ENCODE measurements at places on chromosomes 11 and 22.

GRCh38 chr11:119673052-119673758 lies 55.8 kb downstream of the NECTIN1 start:
- DNase-seq, result no peak

DNA sequence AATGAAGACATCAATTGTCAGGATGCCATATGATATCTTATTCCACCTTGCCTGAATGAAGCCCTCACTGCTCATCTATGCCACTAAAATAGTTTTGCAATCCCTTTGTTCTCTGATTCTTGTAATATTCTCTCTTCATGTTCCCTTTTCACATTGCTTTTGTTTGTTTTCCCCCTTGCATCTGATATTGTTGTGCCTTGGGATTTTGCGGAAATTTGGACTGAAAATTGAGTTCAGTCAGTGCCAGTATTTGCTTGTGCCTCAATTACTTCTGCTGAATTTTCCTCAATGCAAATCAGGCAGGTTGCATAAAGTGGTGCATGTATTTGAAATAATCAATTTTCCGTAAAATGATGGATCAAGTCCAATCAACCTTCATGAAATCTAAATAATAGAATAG lies 98.3 kb downstream of the PAX6 start:
- DNase-seq, result no peak

GRCh38 chr11:72228229-72228843 lies 3.8 kb downstream of the INPPL1 start:
- DNase-seq, result peak; percentile 61

GRCh38 chr22:35995348-35995747 lies 33.3 kb downstream of the RBFOX2 start:
- no peak for DNase-seq

DNA sequence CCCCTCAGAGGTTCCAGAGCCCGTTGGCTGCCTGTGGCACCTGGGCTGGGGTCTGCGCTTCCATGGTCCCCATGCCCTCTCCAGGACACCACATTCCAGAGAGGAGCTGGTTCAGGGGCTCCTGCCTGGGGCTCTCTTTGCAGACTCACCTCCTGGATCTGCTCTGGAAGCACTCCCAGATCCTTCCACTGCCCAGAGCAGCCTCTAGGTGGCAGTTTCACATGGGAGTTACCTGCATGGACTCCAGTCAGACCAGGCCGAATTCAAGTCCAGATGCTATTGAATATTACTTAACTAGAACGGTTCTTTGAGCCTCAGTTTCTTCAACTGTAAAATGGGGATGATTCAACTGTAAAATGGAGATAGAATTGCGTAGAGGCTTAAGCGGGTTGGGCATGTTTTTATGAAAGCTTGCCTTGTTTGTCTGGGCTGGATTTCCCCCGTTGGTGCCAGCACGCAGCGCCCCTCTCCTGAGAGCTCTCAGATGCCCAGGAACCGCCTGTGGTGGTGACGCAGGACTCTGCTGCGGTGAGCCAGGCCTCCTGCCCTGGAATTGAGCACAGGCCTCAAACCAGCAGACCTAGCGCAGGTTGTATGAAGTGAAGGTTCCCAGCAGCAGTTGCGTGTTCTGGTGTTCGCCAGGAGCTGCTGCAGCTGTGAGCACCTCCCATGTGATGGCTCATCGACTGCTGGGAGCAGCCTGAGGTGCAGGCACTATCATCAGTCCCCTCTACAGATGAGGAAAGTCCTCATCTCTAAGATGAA lies 44.2 kb downstream of the LMO1 start:
- DNase-seq, result peak; percentile 60

- peak; percentile 3 for DNase-seq
Observed at GRCh38 chr11:3122775-3123201, 42.3 kb downstream of the OSBPL5 start.

GRCh38 chr22:36409911-36410756 lies 22.4 kb upstream of the MYH9 start:
- DNase-seq, result no peak

- no peak for DNase-seq
Observed at GRCh38 chr11:102614485-102614884, 10.6 kb downstream of the MMP20 start.

- no peak for DNase-seq
Observed at GRCh38 chr11:36427876-36428275, 82.2 kb downstream of the TRAF6 start.

DNA sequence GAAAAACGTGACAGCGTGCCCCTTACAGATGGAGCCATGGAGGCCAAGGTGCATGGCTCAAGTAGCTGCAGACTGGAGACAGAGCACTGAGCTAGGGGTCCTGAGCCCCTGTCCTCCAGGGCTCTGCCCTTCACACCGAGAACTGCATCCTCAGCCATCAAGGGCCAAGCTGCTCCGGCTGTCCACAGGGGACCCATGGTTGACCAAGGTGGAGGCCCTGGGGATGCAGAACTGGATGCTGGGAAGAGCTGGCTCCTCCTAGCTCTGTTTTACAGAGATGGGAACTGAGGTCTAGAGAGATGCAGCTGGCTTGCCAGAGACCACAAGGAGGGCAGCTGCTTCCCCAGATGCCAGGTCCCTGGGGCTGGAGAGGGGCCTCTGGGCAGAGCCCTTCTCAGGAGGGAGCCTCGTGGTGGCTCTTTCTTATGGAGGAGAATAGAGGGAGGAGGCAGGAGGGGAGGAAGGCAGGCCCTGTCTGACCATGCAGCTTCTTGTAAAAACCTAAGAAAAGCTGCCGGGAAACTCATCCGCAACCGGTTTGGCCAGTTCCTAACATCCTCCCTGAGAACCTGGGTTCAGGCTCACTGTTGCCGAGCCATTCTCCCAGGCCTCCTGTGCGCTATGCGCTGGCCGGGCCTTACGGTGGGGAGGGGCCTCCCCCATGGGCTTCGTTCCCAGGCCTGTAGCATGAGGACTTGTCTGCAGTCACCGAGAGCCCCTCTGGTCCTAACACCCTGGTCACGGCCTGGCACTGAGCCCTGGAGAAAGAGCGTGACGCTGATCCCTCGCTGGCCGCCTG lies 80.6 kb downstream of the WNT7B start:
- peak; percentile 74 for DNase-seq

- no peak for DNase-seq
Observed at GRCh38 chr22:26565181-26565580, 24.8 kb downstream of the TPST2 start.

DNA sequence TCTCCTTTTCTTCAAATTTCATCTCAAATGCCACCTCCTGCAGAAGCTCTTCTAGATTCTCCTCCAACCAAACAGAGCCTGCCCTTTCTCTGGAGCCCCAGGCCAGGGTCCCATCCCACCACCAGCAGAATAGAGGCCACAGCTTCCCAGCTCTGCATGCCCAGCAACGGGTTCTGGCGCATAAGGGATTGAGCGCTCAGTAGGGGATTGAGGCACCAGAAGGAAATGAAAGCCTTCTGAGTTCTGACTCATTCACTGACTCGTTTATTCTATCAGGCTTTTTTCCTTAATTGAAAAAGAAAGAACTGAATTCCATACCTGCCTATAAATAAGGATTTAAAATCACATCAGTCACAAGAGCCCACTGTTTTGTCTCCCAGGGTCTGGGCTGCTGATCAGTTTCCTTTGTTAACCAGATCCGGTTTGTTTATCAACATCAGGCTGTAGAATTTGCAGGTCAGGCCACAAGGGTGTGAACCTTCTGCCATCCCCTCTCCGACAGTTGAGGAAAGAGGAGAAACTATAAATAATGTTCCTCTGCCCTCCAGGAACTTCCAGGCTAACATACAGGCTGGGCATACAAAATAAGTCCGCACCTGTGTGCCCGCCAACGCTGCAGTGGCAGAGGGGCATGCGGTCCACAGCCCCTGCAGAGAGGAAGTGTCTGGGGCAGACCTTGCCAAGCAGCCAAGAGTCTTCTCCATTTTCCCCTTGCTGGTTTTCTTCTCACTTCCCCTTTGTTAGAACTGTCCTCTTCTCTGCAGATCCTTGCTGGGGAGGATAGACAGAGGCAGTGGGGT lies 63.5 kb upstream of the PRDM11 start:
- DNase-seq, result no peak

- peak; percentile 14 for DNase-seq
Observed at GRCh38 chr22:20021196-20022181, 579 bp downstream of the TANGO2 start.

GRCh38 chr11:10514202-10514601 lies 26.8 kb downstream of the RNF141 start:
- DNase-seq, result no peak

- peak; percentile 57 for DNase-seq
Observed at GRCh38 chr11:12200991-12201985, 90.9 kb downstream of the MICAL2 start.

DNA sequence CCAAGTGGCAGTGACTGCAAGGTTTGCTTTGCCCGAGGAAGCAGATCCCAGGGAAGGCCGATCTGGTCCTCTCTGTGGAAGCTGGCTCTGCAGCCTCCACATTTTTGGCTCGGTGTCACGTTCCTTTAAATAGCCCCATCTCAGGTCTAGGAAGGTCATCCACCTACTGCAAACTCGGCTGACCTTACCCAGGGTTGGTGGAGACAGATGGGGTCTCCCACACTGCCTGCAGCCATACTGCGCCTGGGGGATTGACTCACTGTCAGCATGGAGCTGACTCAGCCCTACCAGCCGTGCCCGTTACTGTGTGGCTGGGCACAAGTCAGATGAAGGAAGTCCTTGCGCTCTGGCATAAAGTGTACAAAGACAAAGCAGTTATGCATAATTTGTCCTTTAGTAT lies 16.9 kb downstream of the CDPF1 start:
- peak; percentile 80 for DNase-seq

DNA sequence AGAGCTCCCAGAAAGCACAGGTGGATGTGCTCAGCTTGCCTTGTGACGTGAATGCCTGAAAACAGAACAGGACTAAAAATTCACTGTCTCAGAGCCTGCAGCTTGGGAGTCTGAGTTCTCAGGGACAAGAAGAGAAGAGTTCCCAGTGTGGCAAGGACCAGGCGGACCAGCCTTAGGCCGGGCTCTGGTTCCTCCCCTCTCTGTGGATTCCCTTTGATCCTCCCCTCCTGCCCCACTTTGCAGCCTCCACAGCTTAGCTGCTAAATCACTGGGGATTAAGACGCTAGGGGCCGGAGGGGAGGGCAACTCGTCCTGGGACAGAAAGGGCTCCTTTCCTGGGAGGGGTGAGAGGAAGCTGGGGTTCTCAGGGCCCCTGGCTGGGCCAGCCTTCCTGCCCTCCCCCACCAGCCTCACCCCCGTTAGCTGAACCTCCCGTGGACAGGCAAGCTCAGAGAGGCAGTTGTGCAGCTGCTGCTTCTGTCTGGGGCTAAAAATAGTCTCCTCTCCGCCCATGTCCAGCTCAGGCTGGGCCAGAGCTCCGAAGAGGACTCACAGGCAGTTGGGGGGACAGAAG lies 29.9 kb upstream of the JAM3 start:
- DNase-seq, result no peak

GRCh38 chr11:113572136-113572735 lies 97.0 kb upstream of the DRD2 start:
- DNase-seq, result no peak

- no peak for DNase-seq
Observed at GRCh38 chr11:71211631-71212030, 40.7 kb downstream of the SHANK2 start.

DNA sequence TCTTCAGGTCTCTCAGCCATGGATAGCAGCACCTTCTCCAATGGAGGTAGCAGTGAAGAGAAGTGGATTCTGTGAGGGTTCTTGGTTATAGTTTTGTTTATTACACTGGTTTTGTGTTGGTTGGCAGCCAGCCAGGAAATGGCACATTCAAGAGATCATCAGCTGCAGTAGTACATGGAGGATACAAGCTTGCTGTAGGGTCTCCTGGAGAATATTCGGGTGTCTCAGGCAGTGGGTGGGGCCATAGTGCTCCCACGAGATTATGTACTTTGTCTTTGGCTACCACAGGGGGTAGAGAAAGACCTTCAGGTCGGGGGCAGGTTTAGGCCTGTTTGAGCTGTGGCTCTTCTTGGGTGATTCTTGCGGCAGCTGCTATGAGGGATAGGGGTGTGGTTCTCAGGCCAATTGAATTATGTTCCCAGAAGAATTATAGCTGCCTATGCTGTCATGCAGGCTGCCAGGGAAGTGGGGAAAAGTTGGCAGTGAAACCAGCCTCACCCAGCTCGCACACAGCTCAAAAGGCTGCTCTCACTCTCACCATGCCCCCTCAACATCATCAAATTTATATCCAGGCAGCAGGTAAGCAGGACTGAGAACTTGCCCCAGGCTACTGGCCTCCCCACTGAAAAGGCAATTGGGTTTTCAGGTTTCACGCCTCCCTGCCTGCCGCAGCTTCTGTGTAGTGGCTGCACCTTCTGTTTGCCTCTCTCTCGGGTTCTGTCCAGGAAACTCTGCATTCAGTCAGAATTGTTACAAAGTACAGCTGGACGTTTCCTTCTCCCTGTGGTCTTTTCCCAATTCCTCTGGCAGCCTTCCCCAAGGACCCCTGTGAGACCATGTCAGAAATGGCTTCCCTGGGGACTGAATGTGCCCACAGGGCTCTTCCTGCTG lies 435.5 kb downstream of the LUZP2 start:
- DNase-seq, result peak; percentile 42

- no peak for DNase-seq
Observed at GRCh38 chr11:16924462-16924825, 89.8 kb downstream of the PLEKHA7 start.

GRCh38 chr11:13318498-13319295 lies 41.1 kb downstream of the BMAL1 start:
- no peak for DNase-seq
